ENCODE measurements at places on chromosomes 1 and 21.

DNA sequence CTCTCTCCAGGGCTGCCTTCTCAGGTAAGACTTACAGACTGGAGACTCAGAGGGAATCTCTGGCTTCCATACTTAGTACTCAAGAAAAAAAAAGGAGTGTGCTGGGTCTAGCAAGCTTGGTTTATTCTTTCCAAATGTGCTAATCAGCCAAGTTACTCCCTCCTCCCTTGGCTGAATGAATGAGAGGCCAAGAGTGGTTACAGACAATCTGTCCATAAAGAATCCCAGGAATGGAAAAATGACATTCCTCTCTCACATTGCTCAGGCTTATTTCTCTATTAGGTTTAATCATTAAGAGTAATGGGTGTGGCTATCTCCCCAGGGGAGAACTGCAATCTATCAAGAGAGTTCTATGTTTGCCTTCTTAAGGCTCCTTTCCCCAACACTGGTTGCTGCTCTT is 547.3 kb upstream of the PLXNA2 start:
- no peak for DNase-seq

DNA sequence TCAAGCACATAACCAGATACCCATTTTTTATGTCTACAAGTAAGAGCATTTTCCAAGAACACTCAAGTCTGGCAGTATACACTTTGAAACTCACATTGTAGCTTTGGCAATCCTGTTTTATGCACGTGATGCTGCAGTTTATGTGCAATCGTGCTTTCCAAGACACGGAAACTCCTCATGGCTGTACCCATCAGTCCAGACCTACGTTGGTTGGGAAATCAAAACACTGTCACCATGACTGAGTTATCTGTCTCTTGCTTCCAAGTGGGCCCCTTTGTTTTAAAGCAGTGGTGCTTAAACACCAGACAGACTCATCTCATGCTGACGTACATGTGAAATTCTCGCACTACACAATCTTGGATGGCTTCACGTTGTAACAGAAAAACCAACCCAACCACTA is 192.8 kb downstream of the LTN1 start:
- no peak for DNase-seq

DNA sequence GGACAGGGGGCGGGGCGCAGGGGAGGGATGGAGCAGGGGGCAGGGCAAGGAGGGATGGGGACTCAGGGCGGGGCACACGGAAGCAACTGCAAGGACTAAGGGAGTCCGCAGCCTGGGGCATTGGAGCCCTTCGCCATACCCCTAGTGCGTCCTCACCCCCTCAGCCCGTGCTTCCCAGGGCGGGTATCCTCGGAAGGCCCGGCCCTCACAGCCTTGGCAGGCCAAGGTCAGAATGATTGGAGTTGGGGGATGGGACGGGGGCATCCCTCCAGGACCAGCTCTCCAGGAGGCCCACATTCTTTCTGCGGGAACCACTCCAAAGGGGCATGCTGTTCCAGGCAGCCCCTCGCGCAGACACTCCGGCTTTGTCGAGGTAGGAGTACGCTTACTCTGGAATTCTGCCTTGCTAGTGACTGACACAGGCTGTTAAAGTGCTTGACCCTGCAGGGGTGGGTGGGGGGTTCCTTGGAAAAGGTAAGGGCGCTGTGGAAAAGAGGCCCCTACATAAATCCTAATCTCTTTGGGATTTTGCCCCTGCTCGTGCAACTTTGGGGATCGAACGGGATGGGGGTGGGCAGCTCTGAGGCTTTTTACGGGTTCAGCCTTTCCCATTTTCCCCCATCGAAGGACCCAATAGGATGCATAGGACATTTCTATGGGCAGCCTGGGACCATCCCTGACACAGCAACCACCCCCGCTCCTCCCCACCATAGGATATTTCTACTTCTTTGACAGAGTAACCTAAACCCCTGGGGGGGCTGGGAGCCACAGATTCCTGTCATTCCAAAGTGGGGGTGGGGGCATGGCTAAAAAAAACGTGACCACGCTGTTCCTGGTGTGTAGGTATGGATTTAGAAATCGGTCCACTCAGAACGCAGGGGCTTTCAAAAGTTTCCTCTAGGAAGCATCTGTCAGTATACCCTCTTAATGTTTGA is 738 bp upstream of the TRIM11 start:
- DNase-seq = no peak

GRCh38 chr1:206706806-206707366 is 22.2 kb downstream of the MAPKAPK2 start:
- no peak for DNase-seq

GRCh38 chr1:220529521-220530020 is 1.6 kb downstream of the MARK1 start:
- DNase-seq = no peak

GRCh38 chr21:40334159-40334558 is 466.9 kb downstream of the PCP4 start:
- no peak for DNase-seq

DNA sequence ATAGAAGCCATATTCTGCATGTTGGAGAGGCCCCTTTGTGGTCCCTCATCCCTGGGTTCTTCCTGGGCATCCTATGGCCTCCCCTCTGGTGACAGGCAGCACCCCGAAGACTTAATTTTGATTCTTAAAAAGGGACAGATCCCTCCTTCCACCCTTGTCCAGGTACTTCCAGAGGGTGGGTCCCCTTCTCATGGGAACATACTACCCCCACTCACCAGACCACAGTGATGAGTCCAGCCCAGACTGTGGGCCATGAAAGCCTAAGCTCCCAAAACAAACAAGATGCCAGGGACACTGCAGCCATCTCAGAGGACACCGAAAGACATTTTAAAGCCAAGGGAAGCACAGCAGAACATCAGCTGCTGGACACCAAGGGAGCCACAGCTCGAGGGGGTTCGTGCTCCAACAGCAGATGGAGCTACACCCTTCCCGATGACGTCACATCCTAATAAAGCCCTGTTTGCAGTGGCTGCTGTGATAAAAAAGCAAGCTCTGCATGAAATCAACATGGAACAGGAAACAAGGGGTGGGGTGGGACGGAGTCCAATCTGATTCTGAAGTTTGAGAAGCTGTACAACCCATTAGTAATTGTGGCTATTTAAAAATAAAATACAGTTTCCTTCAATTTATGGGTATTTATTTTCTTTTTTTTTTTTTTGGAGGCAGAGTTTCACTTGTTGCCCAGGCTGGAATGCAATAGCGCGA is 32.4 kb downstream of the GNB1 start:
- peak; percentile 34 for DNase-seq

DNA sequence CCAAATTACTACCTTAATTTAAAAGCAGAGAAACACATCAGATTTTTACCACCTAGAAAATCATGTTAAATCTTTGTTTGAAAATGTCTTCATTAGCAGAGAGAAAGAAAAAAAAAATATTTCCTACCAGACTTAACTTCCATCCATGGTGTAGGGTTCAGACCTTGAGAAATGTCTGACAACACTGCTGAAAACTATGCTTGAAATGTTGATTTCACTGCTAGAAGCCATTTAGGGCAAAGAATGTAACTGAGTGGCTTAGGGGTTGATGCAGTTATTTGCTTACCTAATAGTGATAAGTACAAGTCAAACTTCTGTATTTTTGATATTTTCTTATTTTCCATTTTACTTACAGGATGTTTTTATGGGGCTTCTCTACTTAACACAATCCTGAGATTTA is 495.6 kb upstream of the NEGR1 start:
- DNase-seq = no peak

- DNase-seq = no peak
Measured at GRCh38 chr21:43734928-43735229, 15.9 kb downstream of the PDXK start.

GRCh38 chr1:214146523-214146922 is 134.4 kb upstream of the SMYD2 start:
- DNase-seq = no peak

DNA sequence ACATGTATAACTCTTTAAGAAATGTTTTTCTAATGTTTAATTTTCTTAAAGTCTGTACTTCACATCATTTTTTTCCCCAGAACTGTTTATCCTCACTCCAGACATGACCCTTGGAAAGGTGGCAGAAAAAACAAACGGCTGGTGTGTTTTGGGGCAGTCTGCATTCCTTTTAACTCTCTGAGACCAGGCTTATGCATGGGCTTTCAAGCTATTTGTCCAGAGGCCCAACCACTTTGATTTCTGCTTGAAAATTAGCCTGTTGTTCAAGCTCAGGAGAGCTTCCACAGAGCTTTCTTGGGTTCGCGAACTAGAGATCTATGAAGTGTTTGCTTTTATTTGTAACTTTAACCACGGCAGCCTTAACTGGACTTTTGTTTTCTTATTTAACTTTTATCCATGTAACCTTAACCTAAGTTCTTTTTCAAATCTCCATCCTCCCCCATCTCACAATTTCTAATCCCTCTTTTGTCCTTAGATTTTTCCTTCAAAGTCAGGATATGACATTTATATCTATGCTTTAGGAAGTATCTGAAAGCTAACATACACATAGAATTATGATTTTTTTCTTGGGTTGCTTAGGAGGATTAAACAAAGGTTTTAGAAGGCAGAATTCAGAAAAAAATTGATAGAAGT is 111.8 kb downstream of the FGGY start:
- DNase-seq = no peak

DNA sequence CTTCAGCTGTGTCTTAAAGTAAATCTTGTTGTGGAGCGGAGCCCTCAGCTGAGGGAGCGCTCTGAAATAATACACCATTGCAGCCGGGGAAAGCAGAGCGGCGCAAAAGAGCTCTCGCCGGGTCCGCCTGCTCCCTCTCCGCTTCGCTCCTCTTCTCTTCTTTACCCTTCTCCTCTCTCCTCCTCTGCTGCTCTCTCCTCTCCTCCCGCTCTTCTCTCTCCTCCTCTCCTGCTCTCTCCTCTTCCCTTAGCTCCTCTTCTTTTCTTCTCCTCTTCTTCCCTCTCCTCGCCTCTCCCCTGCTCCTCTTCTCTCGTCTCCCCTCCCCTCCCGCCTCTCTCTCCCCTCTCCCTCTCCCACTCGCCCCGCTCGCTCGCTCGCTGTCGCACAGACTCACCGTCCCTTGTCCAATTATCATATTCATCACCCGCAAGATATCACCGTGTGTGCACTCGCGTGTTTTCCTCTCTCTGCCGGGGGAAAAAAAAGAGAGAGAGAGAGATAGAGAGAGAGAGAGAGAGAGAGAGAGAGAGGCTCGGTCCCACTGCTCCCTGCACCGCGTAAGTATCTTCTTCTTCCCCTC is at the start of gene PROX1:
PROX1 (plus strand) TSS at position 47 of the 580 bp plus-strand sequence. CDS start 8,563 bp downstream, outside the sequence.
- no peak for DNase-seq

- DNase-seq = no peak
Measured at GRCh38 chr1:87938631-87939030, 610.0 kb downstream of the LMO4 start.

GRCh38 chr1:98919211-98919610 is 85.5 kb downstream of the PLPPR5 start:
- DNase-seq = no peak

DNA sequence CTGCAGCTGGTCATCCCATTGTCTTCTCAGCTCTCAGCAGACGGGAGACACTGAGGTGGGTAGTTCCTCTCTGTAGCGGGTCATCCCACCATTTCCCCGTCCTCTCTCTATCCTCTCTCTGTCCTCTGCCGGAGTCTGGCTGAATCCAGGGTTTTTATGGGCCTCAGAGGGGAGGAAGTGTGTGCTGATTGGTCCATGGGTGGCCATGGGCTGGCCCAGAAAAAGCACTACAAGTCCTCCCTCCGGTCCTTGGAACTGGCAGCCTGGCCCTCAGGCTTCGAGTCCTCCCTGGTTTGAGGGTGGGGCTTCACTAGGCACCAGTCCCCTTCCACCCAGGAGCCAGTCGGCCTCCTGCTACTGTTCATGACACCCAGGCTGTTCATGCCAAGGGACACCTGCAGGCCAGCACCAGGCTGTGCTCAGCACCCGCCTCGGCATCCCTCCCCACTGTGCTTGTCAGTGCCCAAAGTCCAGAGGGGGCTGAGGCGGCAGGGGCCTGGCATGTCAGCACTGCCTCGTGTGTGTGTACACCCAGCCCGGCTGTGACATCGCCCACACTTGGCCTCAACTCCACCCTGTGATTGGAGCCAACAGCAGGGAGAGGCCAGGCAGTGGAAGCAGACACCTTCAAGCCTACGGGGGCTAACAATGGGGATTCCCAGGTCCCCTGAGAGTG is 23.0 kb upstream of the LRRC8C start:
- DNase-seq = peak; percentile 61

DNA sequence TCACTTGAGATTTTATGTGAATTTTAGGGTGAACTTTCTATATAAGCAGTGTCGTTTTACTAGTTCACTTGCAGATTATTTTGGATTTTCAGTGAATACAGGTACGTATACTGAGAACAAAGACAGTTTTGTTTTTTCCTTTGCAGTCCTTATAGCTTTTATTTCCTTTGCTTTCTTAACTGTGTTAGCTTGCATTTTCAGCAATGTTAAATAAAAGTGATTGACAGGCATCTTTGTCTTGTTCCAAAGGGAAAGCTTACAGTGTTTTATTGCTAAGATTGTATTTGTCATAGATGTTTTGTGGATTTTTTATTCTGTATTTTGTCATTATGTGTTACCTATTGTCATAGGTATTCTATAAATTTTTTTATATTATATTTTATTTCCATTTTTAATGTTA is 53.3 kb upstream of the FASLG start:
- no peak for DNase-seq

DNA sequence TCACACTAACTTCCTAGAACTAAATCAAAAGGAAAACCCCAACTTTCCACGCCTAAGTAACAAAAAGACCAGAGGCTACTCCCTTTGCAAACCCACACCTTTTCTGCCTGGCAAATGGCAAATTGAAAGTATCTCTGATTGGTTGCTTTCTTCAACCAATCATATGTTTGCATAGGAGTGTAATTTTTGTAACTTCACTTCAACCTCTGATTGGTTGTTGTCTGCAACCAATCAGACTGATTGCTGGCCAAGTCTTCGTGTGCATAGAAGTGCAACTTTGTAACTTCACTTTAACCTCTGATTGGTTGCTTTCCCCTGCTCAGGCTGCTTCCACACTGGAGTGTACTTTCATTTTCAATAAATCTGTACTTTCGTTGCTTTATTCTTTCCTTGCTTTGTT is 36.9 kb upstream of the PADI2 start:
- no peak for DNase-seq

DNA sequence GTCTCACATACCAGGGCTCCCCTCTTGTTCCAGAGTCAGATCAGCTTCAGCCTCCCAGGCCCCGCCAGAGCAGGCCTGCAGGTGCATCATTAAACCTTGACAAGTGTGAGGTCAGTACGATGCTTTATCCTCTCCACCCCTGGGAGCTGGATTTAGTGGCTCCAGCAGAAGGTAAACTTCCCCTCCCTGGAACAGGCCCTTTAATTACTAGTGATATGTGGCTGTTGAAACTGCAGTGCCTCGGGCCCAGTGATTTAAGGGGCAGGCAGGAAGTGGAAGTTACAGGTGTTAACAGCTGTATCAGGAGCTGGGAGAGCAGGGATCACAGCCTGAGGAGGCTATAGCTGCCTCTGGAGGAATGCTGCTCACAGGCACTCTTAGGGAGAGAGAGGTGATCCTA is 132.4 kb upstream of the KLHDC7A start:
- DNase-seq = no peak

DNA sequence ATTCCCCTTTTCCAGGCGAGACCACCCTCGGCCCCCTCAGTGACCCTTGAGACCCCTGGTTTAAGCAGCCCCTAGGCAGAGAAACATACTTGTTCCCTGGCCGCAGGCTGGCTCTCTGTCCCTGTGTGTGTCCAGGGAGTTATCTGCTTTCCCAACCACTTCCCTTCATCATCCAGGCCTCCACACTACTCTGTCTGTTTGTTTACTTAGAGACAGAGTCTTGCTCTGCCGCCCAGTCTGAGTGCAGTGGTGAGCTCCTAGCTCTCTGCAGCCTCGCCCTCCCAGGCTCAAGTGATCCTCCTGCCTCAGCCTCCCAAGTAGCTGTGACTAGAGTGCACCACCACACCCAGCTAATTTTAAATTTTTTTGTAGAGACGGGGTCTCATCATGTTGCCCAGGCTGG is 5.8 kb upstream of the VWA1 start:
- no peak for DNase-seq

- DNase-seq = no peak
Measured at GRCh38 chr1:98921817-98922216, 82.8 kb downstream of the PLPPR5 start.

Data from CD4-positive, alpha-beta T cell treated with Interleukin-15 for 4 hours (primary cell).